HCEC 1CT (cell line): ENCODE measurements at places on chromosomes 6 and 20.

- DNase-seq = no peak
Measured at GRCh38 chr6:134187154-134187553, 130.8 kb downstream of the SGK1 start.

DNA sequence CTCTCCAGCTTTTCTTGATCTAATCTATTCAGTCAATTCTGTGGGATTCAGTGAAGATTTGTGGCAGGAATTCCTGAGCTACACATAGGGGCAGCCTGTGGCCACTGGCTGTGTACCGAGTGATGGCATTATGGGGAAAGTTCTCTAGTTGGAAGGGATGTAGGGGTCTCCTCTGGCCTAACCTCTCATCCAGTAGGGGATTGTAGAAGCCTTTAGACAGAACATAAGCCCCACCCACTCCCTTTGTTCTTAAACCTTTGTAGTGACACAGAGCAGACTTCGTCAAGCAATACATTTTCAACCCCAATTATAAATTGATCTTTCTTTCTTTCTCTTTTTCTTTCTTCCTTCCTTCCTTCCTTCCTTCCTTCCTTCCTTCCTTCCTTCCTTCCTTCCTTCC lies 188.9 kb downstream of the QKI start:
- DNase-seq = no peak

DNA sequence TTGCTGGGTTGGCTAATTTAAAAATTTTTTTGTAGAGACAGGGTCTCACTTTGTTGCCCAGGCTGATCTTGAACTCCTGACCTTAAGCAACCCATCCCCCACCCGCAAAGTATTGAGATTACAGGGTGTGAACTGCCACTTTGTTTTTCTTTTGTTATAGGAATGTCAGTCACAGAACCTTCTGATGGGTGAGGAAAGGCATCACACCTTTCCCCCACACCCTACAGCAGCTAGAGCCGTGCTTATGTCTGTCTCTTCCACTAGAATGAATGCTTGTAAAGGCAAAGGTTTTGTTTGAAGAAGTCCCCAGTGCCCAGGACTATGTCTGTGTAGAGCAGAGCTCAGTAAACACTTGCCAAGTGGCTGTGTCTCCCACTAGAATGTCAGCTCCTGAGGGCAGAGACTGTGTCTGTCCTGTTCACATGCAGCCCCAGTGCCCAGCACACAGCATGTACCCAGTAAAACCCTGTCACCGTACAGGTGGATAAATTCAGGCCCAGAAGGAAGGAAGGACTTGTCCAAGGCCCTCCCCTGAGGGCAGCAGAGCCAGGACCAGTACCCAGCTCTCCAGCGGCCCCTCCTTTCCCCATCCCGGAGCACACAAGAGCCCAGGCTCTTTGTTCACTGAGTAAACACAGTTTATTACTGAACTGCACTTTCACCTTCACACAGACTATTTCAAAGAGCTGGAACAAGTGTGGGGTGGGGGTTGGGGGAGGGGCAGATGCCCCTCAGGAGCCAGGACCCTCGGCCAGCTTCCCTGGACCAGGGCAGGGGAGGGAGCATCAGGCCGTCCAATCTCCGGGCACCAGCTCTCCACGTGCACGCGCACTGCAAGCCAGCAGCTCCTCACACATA lies 26.4 kb downstream of the COX4I2 start:
- DNase-seq = no peak

- no peak for DNase-seq
Measured at GRCh38 chr6:25147223-25147622, 132.0 kb upstream of the CARMIL1 start.

GRCh38 chr6:167995302-167995701 lies 2.2 kb upstream of the KIF25 start:
- DNase-seq = no peak

DNA sequence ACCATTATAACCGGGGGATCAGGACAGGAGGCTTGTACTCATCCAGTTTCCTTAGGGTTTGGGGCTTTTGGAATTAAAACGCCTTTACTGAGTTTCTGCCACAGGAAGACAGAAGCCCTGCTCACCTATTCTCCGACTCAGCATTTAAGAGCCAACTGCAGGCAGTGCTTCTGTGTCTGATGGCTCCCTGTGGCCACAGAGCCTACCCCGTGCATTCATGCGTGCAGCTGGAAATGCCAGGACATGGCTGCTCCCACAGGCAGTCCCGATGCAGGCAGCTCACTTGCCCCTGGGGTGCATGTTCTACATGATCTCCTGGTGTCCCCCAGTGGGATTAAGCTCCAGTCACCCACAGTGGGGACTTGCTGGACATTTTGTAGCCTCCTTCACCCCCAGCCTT lies 22.2 kb downstream of the ZNF831 start:
- DNase-seq = no peak

GRCh38 chr6:55836481-55836880 lies 38.9 kb downstream of the BMP5 start:
- DNase-seq = no peak

DNA sequence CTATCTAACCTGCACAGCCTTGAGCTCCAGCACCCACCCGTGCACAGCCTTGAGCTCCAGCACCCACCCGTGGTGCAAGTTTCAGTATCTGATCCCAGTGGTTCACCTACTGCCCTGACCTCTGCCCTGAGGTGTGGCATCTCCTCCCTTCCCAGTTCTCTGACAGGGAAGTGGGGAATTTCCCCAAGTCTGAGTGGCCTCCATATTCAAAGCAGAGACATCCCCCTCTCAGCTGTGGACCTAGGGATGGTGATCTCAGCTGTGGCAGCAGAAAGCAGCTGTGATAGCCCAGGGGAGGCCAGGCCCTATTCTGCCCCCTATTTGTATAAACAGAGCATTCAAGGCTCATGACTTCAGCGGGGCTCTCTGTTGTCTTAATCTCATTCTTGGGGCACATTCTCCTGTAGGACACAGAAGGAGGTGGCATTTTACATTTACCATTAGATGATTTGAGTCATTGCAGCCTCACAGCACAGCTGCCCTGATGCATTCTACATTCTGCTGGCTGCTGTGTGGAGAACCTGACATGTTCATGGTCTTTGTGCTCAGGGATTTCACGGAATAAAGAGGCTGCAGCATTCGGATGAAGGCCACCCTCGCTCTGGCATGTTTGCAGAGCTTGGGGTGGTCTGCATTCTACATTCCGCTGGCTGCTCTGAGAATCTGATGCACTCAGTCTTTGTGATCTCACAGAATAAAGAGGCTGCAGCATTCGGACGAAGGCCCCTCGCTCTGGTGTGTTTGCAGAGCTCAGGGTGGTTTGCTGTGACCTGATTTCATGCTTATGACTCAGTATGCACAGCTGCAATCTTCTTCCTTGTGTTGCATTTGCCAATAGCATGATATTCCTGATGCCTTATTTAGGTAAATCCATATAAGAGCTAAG lies 16.9 kb downstream of the GPR31 start:
- DNase-seq = no peak

DNA sequence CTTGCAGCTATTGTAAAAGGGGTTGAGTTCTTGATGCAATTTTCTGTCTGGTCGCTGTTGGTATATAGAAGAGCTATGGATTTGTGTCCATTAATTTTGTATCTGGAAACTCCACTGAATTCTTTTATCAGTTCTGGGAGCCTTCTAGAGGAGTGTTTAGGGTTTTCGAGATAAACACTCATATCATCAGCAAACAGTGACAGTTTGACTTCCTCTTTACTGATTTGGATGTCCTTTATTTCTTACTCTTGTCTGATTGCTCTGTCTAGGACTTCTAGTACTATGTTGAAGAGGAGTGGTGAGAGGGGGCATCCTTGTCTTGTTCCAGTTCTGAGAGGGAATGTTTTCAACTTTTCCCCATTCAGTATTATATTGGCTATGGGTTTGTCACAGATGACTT lies 120.8 kb upstream of the SSTR4 start:
- DNase-seq = no peak
